AG04449 (cell line): ENCODE measurements at places on chromosomes 5 and 9.

DNA sequence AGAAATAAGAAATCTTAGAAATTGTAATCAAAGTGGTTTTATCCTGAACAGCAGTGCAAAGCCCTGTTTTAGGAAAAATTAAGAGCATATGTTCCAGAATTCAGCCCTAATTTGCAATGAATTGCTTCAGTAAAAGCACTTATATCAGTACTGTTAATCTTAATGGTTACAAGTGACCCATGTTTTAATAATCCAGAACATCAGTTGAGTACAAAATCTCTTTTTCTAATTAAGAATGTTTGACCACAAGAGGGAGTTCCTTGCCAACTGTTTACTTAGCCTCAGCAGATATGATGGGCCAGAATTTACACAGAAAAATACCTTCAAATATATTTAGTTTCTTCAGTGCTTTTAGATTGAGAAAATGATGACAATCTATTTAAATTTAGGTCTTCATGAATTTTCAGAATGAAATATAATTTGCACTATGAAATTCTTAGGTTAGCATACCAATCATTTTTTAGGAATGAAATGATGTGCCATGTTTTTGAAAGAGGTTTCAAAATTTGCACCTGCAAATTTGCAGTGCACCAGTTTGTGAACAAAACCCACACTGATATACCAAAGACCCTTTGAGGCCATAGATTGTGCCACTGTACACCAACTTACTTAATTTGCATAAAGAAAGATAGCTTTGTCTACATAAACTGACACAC is 926.3 kb upstream of the ARRDC3 start:
- DNase-seq: peak; percentile 10

GRCh38 chr5:114360816-114361723 is 800 bp upstream of the KCNN2 start:
- no peak for DNase-seq

DNA sequence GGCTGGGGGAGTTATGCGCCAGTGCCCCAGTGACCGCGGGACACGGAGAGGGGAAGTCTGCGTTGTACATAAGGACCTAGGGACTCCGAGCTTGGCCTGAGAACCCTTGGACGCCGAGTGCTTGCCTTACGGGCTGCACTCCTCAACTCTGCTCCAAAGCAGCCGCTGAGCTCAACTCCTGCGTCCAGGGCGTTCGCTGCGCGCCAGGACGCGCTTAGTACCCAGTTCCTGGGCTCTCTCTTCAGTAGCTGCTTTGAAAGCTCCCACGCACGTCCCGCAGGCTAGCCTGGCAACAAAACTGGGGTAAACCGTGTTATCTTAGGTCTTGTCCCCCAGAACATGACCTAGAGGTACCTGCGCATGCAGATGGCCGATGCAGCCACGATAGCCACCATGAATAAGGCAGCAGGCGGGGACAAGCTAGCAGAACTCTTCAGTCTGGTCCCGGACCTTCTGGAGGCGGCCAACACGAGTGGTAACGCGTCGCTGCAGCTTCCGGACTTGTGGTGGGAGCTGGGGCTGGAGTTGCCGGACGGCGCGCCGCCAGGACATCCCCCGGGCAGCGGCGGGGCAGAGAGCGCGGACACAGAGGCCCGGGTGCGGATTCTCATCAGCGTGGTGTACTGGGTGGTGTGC is at the start of gene RXFP3:
RXFP3 (plus strand) TSS at position 6 of the 636 bp plus-strand sequence; CDS start at position 361, 355 bp downstream.
- DNase-seq: no peak

DNA sequence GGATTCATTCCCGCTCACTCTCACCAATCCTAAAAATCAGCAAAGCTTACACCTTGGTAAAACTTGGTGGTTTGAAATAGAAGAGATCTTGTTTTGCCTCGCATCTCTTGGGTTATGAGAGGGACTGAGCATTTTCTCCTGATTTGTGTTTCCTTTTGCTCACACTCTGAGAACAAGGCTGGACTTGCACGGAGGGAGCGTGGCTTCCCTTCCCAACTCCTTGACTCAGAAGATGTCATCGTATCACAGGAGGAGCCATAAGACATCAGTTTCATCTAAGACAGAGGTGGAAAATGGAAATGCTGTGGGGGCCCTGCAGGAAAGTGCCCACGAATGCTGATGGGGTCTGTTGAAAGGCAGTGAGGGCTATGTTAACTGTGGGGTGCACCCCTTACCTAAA is 37.4 kb downstream of the CTSL start:
- no peak for DNase-seq

- DNase-seq: no peak
Measured at GRCh38 chr5:132469380-132470009, 21.1 kb downstream of the IRF1 start.
